ENCODE measurements at places on chromosomes 2 and 18. TPM values are rescaled to one million over a fixed set of nuclear protein-coding genes. Genes with fewer than 3 reads are reported as not detected.

Gene RFTN2
- total RNA-seq = 8.3 TPM

Gene CNDP1
- not detected for total RNA-seq

Gene DNAH6
- total RNA-seq = 0.18 TPM

Gene CERKL
- total RNA-seq = 0.15 TPM

Gene CD8B2
- total RNA-seq = not detected

Gene PROKR1
- total RNA-seq = 0.04 TPM

Gene PPM1B
- 30.8 TPM for total RNA-seq

Gene RTP5
- not detected for total RNA-seq

Gene UGT1A4
- total RNA-seq = not detected

All from cardiac muscle cell (in vitro differentiated cells and primary cell).